ENCODE measurements at places on chromosomes 13 and 19.

DNA sequence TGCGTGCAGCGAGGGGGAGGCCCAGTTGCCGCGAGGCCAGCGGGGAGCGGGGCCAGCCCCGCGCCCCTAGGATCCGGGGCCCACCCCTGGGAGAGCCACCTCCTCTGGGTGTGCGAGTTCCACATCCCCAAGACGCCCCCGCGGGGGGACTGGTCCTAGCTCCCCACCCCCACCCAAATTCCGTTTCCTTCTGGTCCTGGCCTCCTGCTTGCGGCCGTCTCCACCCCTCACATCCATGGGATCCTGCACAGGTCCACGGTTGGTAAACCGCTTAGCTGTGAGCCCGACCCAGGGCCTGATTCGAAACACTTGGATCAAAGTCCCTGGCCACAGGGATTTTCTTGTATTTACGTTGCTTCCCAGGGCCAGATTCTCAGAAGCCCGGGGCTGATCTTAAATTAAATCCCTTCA, 324 bp upstream of the FBXO17 start:
- DNase-seq, result no peak

DNA sequence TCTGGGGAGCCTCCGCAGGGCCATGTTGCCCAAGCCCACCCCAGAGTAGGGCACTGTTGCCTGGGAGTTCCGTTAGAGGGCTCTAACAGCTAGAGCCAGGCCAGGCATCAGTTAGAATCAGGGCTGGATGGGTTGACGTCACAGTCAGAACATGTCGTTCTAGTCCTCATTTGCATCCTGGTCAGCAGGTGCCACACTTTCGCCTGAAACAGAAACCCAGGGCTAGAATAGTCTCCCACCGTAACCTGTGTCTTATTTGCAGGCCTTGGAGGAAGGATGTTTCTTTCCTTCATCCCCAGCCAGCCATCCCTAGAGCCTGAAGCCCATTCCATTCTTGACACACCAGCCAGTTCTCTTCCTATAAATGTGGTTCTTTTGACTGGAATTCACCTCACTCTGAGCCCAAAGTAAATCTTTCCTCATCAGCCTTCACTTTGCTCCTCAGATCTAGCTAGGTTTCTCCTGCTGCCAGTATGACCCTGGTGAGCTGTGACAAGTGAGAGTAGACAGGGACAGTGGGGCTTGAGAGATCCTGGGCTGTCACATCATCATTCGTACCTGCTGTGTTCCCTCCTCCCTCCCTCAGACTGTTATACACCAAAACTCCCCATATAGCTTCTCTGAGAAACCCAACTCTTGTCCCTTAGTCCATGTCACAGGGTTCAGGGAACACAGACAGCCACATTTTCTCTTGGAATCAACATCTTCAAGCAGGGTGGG, 12.2 kb upstream of the CCDC97 start:
- DNase-seq, result no peak

DNA sequence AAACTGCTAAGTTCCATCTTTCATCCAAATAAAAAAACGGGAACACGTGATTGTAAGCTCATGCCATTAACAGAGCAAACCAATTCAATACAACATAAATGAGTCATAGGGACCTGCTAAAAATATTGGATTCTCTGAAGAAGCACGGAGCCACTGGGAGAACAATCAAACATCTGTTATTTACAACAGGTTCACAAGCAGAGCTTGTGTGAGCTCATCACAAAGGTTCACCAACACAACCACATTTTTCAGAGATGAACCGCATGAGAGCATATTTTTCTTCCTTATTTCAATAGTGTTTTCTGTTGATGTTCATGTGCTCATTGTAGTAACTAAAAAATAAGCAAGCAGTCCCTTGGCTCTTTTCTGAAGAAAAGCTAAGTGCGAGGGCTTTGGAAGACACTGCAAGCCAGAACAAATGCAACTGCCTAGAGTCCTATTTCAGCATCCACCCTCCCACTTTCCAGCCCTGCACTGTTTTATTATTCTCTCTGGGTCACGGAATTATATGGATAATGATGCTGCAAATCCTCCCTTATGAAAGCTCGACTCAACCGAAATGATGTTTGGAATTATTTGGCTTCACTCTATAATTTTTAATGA, 545.8 kb downstream of the LIG4 start:
- DNase-seq, result no peak

- no peak for DNase-seq
These were observed 22.8 kb downstream of the VSTM2B start for GRCh38 chr19:29548483-29549085.

GRCh38 chr19:5956323-5956722, 21.6 kb downstream of the RANBP3 start:
- no peak for DNase-seq

GRCh38 chr13:56166864-56167263, 973.9 kb upstream of the PRR20A start:
- DNase-seq, result no peak

DNA sequence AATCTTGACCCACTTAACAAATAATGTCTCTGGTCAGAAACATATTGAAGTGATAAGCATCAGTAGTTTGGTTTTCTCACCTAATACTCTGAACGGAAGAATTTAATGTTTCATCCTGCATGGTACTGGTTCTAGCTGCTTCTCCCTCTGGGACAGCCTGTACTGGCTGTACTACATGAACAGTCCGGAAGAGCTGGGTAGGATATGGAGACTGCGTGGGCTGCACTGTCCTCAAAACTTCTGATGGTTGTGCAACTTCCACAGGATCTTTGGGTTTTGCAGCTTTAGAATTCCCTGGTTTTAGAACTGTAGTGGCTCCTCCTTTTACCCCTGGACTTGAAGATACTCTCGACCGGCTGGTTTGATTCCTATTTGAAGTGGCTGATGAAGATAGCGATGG, 78.3 kb downstream of the ELF1 start:
- no peak for DNase-seq

- no peak for DNase-seq
These were observed 4.6 kb upstream of the DNM2 start for GRCh38 chr19:10713317-10713716.

DNA sequence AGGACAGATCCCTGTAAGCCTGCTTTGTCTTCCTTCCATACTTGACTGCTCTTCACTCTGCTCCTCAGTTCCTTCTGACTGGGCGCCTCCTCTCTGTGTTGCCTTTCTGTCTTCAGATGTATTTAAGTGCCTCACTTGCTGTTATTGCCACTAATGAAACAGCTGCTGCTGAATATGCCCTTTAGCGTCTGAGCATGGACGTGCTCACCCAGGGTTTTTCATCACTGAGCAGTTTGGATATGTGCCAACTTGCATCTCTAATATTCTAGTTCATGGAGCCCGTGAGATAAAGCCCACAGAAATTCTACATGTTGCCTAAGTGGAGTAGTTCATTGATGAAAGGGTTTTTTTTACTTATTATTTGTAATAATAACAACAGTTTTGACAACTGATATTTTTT, 198.2 kb downstream of the MYO16 start:
- no peak for DNase-seq
